GOT3 (cell line): ENCODE measurements at places on chromosomes 6 and 20.

- DNase-seq, result no peak
Observed at GRCh38 chr20:51059862-51060261, 37.0 kb upstream of the KCNG1 start.

- no peak for DNase-seq
Observed at GRCh38 chr20:50014570-50015562, 32.1 kb downstream of the SNAI1 start.

DNA sequence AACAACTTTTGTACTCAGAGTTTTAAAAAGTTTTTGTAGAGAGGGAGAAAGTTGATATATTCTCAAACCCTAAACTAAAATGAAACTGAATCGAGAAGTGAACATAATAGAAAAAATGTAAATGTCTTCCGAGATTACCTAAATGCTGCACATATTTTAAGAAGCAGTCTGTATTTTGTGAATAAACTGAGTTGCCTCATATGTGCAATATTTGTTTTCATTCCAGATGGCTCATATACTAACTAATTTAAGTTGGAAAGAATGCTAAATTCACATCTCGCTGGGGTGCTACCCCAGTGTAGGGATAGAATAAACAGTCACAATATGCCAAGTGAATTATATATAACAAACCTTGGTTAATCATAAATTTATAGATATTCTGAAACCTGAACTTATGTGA, 285.9 kb upstream of the THEMIS start:
- no peak for DNase-seq

DNA sequence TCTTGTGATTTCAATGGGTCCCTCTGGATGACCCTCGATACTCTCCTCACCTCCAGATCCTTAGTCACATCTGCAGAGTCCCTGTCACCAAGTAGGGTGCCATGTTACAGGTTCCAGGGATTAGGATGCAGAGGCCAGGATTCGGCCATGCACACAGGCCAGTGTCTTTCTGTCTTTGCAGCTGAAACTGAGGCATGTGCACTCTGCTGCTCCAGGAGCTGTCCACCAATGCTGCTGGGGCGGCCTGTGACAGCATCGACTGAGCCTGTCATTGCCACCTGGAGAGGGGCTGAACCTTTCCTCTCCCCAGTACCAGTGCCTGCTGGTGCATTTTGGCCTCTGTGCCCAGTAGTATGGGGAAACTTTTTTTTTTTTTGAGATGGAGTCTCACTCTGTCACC, 4.4 kb upstream of the RBM38 start:
- DNase-seq, result no peak

- DNase-seq, result no peak
Observed at GRCh38 chr6:135478626-135479025, 18.9 kb downstream of the AHI1 start.

DNA sequence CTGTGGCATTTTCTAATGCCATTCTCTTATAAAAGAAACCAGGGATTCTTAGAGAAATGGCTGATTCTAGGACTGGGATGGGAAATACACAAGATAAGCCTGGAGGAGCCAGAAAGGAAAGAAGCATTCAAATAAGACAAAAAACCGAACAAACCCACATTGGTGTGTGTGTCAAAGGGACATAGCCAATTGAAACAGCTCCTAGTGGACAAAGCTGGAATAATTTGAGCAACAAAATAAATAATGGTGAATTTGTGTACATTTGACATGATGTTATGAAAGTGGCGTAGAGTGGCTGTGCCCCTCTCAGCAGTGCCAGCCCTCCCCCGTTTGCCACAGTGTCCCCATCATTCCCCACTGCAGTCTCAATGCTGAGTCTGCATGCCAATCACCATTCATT, 55.5 kb downstream of the B3GAT2 start:
- DNase-seq, result no peak

DNA sequence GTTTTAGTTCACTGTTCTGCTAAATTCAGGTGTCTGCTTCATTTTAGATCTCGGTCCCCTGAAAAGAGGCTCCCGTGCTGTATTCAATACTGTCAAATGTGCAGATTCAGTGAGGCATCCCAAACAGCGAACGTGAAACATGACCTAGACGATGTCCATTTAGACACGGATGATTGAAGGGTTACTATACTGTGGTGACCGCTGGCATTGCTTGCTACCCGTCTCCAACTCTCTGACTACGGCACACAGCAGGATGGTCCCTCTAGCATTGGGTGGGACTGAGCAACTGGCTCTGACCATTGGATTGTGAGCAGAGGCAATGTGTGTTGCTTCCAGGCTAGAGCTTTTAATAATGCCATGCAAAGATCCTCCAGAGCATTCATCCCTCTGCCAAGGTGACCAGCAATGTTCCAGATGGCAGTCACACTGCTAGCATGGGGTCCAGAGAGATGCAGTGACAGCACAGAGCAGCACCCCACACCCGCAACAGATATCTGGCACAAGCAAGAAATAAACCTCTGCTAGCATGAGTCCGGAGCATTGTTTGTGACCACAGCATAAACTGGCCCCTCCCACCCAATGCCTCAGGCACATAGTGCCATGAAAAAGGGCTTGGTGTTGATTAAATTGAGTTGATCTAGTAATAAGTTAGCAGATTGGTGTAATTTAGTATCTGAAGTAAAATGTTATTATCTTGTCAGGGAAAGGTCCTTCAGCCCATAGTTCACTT, 9.0 kb downstream of the METTL24 start:
- DNase-seq, result no peak
